ENCODE measurements at places on chromosomes 6 and 20.

GRCh38 chr6:131819572-131820124, 11.8 kb downstream of the ENPP1 start:
- DNase-seq = no peak

- no peak for DNase-seq
These were observed 21.0 kb downstream of the CEP43 start for GRCh38 chr6:167020206-167020605.

DNA sequence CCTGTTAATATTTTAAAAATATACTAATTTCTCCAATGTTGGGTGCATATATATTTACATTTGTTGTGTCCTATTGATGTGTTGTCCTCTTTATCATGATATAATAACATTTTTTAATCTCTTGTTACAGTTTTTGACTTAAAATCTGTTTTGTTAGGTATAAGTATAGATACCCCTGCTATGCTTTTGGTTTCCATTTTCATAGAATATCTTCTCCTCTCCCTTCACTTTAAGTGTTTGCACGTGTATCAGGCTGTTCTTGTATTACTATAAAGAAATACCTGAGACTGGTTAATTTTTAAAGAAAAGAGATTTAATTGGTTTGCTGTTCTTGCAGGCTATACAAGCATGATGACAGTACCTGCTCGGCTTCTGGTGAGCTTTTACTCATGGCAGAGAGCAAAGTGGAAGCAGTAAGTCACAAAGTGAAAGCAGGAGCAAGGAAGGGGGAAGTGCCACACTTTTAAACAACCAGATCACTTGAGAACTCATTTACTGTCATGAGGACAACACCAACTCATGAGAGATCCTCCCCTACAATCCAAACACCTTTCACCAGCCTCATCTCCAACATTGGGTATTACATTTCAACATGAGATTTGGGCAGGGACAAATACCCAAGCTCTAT, 340.5 kb upstream of the SYNCRIP start:
- no peak for DNase-seq

GRCh38 chr20:58797371-58798338, 53.0 kb downstream of the GNAS-AS1 start:
- no peak for DNase-seq

DNA sequence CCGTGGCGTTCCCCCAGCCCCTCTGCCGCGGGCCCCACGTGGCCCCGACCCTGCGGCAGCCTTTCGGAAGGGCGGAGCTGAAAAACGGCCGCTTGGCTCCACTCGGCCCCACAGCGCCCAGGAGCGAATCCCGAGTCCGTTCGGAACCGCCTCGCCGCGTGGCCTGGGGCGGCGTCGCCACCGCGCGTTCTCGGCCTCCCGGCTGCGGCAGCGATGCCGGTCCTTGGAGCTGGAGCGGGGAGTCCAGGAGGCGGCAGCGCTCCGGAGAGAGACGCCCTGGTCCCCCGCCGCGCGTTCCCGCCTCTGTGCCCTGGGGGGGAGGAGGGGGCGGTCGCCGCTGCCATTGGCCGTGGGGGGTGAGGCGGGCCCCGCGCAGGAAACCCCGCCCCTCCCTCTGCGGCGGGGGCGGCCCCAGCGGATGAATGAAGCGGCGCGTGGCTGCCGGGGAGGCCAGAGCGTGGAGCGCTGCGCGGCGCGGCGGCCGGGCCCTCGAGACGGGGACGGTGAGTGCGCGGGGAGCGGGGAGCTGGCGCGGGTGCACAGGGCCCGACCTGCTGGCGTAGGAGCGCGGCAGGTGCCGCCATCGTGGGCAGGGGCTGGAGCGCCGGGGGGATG, at the start of gene SLCO4A1:
Gene SLCO4A1, plus strand, starts transcription at position 453 of the 615 bp plus-strand sequence. CDS start 13,952 bp downstream, outside the sequence.
- no peak for DNase-seq

DNA sequence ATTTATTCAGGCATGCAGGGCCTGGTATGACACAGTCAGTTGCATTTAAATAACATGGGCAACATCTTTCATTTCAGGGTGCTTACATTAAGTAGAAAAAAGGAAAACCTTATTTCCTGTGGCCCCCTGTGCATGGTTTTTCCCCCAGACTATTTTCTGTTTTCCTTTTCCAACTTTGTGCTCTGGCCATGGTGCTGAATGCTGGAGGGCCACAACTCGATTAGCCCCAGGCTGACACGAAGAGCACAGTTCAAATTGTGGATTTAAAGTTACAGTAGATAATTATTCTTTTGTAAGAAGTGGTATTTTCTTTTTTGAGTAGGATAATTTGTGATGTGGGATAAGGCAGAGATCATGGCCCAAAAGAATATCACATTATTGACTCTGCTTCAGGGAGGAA, 332.0 kb downstream of the HAO1 start:
- no peak for DNase-seq

- no peak for DNase-seq
These were observed 213.8 kb downstream of the LAMA2 start for GRCh38 chr6:129096651-129097290.

DNA sequence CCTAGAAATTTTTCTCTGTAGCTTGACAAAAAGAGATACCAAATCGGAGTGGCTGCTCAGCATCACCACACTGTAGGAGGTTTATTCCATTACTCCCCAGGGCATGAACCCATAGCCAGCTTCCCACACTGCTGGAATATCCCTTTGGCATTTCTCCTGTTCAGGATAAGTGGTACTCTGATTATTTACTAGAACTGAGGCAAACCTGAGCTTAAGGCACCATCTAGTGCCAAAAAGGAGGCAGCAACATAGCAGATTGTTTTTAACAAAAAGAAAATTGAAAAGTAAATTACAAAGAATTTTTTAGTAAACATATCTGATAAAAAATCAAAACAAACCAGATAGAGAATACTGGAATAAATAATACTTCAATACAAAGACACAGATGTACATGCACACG, 181.7 kb downstream of the WDR27 start:
- DNase-seq = no peak

DNA sequence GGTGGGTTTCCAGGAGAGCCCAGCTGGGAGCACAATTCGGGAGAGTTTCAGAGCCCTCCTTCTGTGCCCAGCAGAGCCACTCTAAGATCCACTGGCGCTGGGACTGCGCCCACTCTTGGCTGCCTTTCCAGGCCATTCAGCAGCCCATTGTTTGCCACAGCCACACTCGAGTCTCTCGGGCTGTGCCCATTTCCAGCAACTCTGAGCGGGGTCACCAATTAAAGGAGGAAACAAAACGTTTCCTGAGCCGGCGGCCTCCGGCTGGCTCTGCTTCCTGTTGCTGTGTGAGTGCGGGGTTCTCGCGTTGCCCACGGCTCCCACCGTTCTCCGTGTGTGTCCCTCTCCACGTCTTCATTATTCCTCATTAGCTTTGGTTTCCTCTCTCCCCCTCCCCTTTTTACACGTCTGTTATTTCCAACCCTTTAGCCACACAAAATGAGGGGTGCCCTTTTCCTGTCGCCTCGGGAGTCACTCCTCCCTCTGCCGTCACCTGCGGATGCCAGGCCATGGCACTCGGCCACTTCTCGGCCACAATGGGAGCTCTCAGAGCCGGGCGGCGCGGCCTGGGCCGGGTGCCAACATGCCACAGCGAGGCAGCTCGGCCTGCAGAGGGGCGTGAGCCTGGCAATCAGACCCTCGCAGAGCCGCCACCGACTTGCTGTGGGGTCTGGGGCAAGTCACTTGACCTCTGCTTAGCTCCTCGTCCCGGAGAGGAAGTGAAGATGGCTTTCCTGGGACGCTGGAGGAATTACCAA, 94.3 kb upstream of the NKX2-2 start:
- DNase-seq = no peak

DNA sequence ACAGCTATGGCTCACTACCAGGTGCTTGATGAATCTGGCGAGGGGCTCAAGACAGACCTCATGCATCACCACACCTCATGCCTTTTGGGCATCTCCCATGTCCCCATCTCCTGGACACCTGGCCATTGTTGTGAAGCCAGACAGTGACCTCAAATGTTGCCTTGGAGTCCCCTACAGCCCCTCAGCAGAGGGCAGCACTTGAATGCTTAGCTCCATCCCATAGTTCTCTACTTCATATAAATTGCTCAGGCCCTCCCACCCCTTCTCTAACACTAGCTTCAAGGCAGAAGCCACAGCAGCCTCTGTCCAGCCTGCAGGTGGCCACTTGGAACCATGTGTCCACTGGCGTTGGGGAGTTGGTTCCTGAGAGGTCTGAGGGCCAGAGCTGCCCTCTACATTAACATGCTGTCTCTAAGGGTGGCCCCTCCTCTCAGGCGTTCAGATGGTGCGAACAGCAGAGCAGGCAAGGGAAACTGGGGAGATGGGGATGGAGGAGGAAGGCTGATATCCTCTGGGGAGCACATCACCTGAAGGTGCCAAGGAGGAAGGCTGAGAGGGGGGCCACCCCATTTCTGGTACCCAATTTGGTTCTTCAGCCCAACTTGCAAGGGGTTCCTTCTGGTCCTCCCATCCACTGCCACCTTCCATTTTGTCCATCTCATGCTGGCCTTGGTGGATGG, 31.3 kb downstream of the MOCS1 start:
- DNase-seq = no peak
